ENCODE measurements at places on chromosomes 4 and X.
A peak's percentile ranks its signal among the peaks of the same experiment; 100 is the strongest.

DNA sequence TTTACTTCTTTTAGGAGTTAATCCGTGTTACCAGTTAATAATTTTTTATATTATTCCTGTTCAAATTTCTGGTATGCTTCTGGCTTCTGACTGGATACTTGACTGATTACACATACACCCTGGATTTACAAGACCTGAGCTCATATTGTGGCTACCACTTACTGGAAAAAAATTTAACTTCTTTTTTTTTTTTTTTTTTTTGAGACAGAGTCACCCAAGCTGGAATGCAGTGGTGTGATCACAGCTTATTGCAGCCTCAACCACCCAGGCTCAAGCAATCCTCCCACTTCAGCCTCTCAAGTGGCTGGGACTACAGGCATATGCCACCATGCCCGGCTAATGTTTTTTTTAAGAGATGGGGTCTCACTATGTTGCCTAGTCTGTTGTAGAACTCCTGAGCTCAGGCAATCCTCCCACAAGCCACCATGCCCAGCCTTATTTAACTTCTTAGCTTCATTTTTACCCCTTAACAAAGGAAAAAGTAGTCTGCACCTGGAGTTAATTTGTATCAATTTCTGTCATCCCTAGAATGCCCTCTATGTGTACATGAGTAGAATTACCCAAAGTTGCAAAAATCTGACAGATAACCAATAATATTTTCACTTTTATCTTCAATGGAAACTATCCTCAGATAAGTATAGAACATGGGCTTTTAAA, 50.3 kb downstream of the TMEM165 start:
- DNase-seq = peak; percentile 19

DNA sequence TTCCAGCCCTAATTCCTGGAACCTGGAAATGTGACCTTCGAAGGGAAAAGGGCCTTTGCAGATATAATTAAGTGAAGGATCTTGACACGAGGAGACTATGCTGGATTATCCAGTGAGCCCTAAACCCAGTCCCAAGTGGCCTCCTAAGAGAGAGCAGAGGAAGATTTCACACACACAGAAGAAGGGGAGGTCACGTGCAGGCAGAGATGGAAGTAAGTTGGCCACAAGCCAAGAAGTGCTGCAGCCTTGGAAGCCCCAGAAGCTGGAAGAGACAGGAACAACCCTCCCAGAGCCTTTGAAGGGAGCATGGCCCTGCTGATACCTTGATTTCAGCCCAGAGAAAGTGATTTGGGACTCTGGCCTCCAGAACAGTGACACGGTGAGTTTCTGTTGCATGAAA, 51.9 kb downstream of the EVC2 start:
- DNase-seq = no peak

GRCh38 chr4:173170182-173170778, 1.7 kb downstream of the GALNT7 start:
- DNase-seq = no peak

GRCh38 chr4:24889991-24890390, 22.9 kb downstream of the CCDC149 start:
- no peak for DNase-seq

DNA sequence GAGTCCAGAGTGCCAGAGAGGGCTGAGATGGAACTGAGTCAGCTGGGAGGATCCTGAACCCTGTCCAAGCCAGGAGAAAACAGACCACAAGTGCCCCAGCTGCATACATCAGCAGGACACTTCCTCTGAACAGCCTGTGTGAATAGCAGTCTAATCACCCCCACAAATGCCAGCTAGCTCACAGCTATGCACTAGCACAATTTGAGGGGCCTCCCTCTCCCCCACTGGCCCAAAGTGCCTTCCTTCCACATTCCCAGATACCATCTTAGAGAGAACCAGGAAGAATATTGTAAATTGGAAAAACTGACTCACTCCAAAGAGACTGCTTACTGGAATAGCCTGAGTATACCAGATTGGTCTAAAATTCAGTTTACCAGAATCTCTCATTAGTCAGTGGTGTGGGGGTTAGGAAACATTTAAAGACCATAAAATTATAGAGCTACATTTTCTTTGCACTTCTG, 292.6 kb upstream of the KLF3 start:
- DNase-seq = no peak

DNA sequence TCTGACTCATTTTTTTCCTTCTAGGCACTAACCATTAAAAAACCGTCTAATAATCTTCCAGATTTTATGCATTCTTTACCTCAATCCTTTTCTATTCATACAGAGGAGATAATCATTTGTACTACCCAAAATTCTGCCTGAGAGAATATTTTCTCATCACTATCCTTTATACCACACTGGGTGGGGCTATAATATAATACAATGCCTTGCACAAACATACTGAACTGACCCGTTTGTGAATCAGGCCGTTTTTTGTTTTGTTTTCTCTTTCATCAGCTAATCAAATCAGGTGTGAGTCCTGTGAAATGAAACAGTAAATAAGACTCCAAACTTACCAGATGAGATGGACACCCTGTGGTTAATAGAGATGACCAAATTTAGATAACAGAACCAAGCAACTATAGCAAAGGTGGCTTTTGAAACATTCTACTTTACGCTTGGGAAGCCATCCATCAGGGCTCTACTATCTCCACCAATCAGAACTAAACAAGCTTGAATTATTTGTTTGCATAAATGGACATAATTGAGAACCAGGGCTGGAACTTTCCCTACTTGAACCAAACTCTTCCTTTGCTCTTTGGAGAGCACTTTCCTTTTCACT, 573.0 kb downstream of the GABRG1 start:
- no peak for DNase-seq

- no peak for DNase-seq
These were observed 86.0 kb downstream of the FUNDC1 start for GRCh38 chrX:44456685-44457084.

GRCh38 chr4:122356317-122356808, 22.4 kb upstream of the ADAD1 start:
- DNase-seq = no peak

- no peak for DNase-seq
These were observed 591.7 kb downstream of the CCSER1 start for GRCh38 chr4:90718931-90719330.

GRCh38 chr4:112099701-112100297, 45.5 kb upstream of the FAM241A start:
- DNase-seq = no peak

GRCh38 chrX:106246511-106246910, 78.4 kb downstream of the PWWP3B start:
- DNase-seq = no peak

- no peak for DNase-seq
These were observed 9.5 kb downstream of the FRG2 start for GRCh38 chr4:190017357-190018200.

All from bone marrow (tissue), 2 donors.